ENCODE measurements at places on chromosomes 4 and X. TPM values are rescaled to one million over a fixed set of nuclear protein-coding genes. Genes with fewer than 3 reads are reported as not detected.

DNA sequence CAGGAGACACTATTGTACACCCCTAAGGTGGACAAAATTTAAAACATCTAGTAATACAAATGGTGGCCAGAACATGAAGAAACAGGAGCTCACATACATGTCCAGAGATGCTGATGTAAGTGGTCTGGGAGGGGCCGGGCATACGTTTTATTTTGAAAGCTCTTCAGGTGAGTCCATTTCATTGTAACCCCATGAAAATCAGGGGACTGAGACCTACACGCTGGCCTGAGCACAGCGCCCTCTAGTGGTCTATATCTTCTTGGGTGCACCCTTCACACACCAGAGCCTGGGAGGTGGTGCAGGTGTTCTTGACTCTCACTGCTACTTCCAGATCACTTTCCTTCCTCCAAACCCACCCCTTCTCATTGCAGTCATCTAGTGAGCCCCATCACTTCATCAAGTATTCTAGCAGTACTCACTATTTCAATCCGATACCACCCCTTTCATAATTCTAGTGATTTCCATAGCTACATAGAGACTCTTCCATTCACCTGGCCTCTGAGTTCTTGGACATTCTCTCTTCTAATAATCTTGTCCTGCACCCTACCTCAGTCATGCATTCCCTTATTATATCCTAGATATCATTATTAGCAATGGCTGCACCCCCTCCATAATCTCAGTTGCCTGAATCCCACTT is 4.3 kb upstream of the TLR6 start:
- no peak overlapping the region for H3K4me3 ChIP-seq
- H3K27me3 ChIP-seq, result no peaks in the 10 kb centered on the region
- DNase-seq, result peak; percentile 40
- no peaks in the 10 kb centered on the region for H3K4me1 ChIP-seq
- no peak overlapping the region for H3K27ac ChIP-seq

The HTR2C gene
- total RNA-seq, result not detected

- H3K27me3 ChIP-seq, result peaks cover 4% of the 10 kb centered on the region
- DNase-seq, result no peak
- H3K36me3 ChIP-seq, result no peaks in the 10 kb centered on the region
- no peak overlapping the region for H3K4me3 ChIP-seq
- no peaks in the 10 kb centered on the region for H3K4me1 ChIP-seq
Observed at GRCh38 chrX:98350940-98351339, 1467.2 kb downstream of the RPA4 start.

DNA sequence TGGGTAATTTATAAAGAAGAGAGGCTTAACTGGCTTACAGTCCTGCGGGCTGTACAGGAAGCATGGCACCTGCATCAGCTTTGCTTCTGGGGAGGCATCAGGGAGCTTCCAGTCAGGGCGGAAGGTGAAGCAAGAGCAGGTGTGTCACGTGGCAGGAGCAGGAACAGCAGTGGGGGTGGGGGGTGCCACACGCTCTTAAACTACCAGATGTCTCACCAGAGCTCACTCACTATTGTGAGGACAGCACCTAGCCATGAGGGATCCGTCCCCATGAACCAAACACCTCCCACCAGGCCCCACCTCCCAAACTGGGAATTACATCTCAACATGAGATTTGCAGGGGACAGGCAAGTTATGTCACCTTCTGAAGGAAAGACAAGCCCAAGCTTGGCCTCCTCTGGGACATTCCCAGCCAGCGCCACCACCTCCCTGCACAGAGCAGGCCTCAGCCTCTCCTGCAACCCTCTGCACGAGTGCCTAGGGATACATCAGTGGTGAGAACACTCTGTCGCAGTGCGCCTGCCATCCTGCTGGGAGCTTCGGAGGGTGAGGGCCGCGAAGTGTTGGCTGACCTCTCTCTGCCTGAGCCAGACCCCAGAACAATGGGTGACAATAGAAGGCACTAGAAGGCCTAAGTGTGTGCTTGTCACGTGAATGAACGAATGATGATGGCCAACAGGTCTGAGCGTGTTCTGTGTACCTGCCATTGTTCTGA is 244.3 kb downstream of the EVC2 start:
- no peaks in the 10 kb centered on the region for H3K36me3 ChIP-seq
- H3K4me3 ChIP-seq, result no peak overlapping the region
- no peaks in the 10 kb centered on the region for H3K27me3 ChIP-seq
- H3K4me1 ChIP-seq, result no peaks in the 10 kb centered on the region
- no peak for DNase-seq

The SHROOM4 gene
- 0.74 TPM for total RNA-seq

DNA sequence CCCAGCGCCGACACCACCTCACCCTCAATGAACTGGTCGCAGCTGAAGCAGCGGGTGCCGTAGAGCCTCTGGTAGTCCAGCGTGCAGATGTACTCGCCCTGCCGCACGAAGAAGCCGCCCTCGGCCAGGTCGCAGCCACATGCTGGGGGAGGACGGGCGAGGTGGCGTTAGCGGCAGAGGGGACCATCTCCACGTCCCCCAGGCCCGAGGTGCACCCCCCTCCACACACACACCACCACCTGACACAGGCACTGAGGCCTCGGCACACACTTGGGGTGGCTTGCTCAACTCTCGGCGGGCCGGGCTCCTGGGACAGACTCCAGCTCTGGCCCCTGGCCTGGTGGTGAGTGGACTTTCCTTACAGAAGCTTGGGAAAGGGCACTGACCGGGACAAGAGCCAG is 61.5 kb downstream of the ABLIM2 start:
- H3K4me1 ChIP-seq, result no peaks in the 10 kb centered on the region
- no peak overlapping the region for H3K4me3 ChIP-seq
- no peak for DNase-seq
- H3K36me3 ChIP-seq, result no peaks in the 10 kb centered on the region
- no peak overlapping the region for H3K27ac ChIP-seq
- H3K27me3 ChIP-seq, result no peaks in the 10 kb centered on the region

- no peaks in the 10 kb centered on the region for H3K36me3 ChIP-seq
Observed at GRCh38 chr4:165293927-165294649, 33.4 kb upstream of the MSMO1 start.

The CCKAR gene
- not detected for total RNA-seq

DNA sequence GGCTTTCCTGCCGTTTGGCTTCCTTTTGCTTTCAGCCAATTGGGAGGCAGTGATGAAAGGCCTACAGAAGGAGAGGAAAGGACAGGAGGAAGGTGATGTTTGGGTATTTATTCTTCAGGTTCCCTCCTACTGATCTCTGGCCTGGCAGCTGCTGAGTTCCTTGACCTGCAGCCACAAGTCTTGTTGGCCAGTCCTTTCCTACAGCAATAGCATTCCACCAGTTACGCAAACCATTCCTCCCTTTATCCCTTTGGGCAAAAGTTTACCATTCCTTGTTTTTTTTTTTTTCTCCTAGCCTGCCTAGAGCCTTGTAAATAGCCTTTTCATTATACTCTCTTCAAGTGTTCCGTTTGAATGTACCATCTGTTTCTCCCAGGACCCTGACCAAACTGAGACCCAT is 198.1 kb upstream of the FTHL17 start:
- no peak overlapping the region for H3K4me3 ChIP-seq
- no peaks in the 10 kb centered on the region for H3K27me3 ChIP-seq
- H3K36me3 ChIP-seq, result no peaks in the 10 kb centered on the region
- DNase-seq, result no peak

Data from right lobe of liver (tissue), 6 donors.